CD4-positive, alpha-beta T cell treated with Interleukin-6 for 4 hours (primary cell): ENCODE measurements at places on chromosomes 7 and 10.

DNA sequence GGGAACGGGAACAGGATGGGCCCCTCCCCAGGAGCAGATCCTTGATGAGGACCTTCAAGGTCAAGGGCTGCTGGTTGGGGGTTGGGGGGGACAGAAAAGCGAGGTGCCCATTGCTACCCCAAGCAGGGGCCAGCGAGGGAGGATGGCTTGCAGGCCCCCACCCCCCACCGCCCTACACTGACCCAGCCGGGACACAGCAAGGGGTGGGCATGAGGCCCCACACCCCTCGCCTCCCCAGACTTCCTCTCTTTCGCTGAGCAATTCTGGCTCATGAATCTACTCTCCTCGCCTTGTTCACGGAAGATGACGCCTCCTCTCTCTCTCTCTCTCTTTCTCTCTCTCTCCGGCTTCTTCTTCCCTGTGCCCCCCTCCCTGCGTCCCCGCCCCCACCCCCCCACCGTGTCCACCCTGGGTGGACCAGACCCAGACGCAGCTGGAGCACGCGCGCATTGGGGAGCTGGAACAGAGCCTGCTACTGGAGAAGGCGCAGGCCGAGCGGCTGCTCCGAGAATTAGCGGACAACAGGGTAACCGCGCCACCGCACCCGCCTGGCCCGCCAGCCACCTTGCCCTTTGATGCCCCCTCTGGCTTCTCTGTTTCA, 81.1 kb upstream of the GTF2IRD1 start:
- DNase-seq = no peak

GRCh38 chr10:42997151-42997848, 79.6 kb upstream of the RET start:
- DNase-seq = no peak

DNA sequence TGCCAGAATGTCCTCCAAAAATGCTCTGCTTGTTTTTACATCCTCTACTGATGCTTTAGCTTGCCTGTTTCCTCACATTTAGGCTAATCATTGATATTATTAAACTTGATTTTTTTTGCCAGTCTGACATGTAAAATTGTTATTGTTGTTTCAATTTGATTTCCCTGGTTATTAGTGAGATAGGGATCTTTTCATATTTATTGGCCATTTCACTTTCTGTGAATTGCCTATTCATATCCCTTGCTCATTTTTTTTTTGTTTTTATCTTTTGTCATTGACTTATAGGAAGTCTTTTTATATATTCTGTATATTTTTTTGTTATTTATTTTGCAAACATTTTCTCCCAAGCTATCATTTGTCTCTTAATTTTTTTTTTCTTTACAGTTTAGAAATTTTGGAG, 13.2 kb downstream of the FAM221A start:
- DNase-seq = no peak

DNA sequence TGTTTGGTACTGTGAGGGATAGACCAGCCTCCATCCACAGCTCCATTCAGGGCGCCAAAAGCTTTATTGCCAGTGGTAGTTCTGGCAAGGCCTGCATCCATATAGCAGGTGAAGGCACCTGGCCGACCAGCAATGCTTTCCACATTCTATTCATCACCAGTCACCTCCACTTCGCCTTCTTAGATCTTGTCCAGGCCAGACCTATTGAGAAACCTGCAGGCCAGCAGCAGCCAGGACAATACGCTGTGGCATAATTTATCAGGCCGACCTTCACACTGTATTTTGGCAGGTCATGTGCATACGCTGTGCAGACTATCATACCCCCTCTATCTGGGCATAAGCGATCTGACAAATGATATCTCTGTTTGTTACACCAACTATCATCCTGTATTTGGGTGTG, 15.2 kb upstream of the KNDC1 start:
- no peak for DNase-seq

DNA sequence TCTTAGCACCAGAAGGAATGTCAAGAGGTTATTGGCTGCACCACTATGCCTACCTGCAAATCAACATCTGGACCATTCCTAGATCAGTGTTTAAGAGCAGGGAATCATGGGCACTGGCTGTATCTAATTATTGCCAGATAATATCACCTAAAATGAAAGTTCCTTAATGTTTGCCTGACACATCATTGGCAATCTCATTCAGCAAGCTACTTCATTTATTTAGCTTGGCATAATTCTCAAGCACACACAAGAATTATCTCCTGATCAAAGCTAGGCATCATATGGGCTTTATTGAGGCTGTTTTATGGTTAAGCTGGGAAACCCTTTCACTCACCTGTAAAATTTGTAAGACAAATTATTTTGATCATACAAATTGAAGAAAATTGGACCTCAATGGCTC, 581.7 kb downstream of the INHBA start:
- DNase-seq = no peak
